Brain pericyte (primary cell): ENCODE measurements at places on chromosomes 6 and 20.

DNA sequence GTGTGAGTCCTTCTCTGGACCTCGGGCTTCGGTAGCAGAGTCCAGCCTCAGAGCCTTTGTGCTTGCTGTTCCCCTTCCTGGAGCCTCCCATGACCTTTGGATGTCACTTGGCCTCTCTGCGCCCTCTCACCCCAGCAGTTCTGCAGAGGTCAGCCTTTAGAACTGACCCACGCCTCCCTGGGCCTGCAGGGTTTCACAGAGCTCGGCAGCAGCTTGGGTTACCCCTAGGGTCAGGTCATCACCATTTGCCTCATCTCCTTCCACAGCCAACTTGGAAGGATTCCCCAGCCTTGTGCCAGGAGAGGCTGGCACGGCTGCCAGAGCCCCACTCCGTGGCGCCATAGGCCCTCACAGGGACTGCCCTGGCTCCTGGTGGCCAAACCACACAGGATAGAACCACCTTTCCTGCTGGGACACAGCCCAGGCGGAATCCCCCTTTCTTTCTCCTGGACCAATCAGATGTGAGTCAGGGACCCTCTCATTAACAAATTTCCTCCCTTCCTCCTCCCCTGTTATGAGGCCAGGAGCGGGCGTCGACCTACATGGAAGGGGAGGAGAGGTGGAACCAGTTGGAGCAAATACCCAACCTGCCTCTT is 13.9 kb upstream of the SIRPA start:
- DNase-seq, result no peak

GRCh38 chr20:34871966-34872621 is 562 bp downstream of the GGT7 start:
- DNase-seq, result no peak

DNA sequence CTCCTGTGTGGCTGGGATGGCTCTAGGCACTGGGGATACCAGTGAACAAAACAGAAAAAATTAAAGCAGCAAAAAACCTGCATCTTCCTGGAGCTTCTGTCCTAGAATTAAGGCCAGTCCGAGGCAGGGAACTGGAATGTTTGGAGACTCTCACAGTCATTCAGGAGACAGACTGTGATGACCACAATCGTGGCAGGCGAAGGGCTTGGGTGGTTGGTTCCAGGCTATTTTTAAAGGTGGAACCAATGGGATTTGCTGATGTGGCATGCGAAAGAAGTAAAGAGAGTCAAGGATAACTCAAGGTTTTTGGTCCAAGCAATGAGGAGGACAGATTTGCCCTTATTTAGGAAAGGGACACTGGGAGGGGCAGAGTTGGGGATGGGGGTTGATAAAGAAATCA is 66.9 kb downstream of the SULF2 start:
- DNase-seq, result no peak

DNA sequence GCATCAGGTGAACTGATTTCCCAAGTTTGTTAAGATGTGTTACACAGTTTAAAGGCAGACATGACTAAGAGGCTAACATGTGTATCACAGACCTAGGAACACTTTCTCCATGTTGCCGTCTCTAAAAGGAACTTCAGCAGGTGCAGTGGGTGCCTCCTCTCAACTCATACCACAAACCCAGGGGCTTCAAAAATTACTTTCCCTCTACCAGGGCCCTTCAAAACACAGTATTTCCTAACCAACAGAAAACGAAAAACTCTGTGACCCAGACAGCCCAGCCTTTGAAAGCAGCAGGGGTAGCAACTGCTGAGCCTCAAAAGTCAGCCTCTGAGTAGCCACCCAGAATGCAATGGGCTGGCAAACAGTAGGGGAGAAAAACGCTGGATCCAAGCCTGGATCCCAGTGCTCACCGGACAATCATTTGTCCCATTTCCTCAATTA is 28.5 kb downstream of the B4GALT5 start:
- DNase-seq, result no peak

DNA sequence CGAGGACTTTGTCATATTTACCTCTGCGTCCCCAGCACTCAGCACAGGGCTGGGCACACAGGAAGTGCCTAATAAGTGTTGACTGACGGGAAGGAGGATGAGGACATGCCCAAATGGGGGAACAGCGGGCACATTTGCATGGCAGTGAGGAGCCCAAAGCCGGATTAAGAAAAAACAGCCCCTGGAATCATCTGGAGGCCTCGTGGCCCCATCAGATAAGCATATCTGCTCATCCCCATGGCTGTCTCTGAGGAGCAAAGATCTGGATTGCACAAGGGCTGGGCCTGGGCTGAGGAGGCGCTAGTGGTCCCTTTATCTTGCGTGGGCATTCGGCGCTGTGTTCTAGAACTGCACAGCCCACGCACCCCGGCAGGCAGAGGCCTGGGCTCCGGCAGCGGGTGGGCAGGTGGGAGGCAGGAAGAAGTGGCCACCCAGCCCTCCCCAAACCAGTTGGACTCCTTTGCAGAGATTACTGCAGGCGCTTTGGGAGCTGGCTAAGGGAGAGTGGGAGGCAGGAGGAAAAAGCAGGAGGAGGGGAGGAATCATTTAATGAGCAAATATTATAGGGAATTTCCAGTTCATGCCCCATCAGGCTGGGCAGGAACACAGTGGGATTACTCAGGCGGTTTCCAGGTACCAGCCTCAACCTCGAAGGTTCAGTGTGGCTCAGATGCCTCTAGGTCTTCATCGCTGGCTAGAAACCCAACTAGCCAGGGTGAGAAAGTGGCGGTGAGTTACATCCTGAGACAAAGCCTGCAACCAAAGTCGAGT is 108.1 kb downstream of the CEBPB start:
- DNase-seq, result no peak

DNA sequence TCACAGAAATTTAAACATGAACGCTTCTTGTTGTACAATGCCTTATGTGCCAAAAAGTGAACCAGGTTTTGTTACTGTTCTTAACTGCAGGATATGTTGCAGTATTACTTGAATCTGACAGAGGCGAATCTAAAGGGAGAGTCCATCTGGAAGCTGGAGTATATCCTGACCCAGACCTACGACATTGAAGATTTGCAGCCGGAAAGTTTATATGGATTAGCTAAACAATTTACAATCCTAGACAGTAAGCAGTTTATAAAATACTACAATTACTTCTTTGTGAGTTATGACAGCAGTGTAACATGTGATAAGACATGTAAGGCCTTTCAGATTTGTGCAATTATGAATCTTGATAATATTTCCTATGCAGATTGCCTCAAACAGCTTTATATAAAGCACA is 19.9 kb downstream of the SMPDL3A start:
- no peak for DNase-seq

- no peak for DNase-seq
Measured at GRCh38 chr6:19463250-19463649, 373.9 kb upstream of the ID4 start.
